NCI-H524 treated with DMSO at 0.1 percent for 48 hours (cell line): ENCODE measurements at places on chromosomes 13 and 19.

- DNase-seq: no peak
Measured at GRCh38 chr13:90798381-90798780, 549.1 kb upstream of the MIR17HG start.

GRCh38 chr13:76944456-76944855 lies 3.9 kb upstream of the ACOD1 start:
- DNase-seq: no peak

- DNase-seq: no peak
Measured at GRCh38 chr13:91211510-91211909, 136.0 kb upstream of the MIR17HG start.

- DNase-seq: no peak
Measured at GRCh38 chr19:46000491-46001246, 5.4 kb downstream of the CCDC61 start.

- no peak for DNase-seq
Measured at GRCh38 chr13:75025956-75026355, 456.0 kb downstream of the TBC1D4 start.

GRCh38 chr13:113634279-113635047 lies 23.5 kb downstream of the ATP4B start:
- no peak for DNase-seq
